ENCODE measurements at places on chromosomes 16 and 17.
A peak's percentile ranks its signal among the peaks of the same experiment; 100 is the strongest.

DNA sequence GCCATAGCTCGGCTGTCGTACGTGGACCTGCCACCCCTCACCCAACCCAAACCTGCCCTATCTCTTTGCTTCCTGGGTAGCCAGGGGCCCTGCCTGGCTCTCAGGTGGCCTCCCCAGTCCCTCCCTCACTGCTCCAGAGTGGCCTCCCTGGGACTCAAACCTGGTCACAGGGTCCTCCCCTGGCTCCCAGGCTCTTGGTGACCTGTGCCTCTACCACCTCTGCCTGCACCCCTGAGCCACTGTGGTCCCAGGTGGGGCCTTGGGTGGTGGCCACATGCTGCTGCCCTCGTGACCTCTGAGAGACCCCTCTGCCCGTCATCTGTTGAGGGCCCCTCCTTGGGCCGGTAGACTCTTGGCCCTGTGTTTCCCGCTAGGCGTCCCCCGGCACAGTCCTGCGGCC is 64.6 kb upstream of the PVALEF start:
- DNase-seq, result no peak

- DNase-seq, result no peak
Observed at GRCh38 chr17:64400642-64401041, 10.0 kb upstream of the PECAM1 start.

DNA sequence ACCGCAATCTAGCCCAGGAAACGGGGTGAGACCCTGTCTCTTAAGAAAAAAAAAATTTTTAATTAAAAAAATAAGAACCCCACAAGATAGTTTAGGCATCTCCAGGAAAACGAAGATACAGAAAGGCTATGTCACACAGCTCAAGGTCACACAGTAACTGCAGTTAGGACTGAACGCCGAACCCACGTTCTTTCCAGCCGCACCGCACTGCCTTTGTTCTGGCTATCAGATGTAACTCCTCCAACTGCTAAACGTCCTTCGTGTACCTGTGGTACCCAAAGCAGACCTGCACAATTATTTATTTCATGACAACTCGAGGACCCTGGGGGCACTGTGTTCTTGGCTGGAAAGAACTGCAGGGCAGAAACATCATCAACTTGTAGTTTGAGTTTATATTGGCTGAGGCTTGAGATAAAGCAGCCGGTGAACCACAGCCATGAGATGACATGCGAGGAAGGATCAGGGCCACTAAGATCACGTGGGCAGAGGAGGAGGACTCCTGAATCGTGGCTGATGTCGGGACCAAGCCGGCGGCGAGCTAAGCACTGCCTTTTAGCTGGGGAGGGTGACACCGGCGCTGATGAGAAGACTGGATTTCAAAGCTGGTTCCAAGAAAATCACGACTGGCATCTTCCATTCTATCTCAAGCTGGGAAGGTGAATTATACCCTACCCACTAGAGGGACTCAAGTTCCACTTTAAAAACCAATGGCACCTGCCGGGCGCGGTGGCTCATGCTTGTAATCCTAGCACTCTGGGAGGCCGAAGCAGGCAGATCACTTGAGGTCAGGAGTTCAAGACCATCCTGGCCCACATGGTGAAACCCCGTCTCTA is 20.7 kb upstream of the MNT start:
- no peak for DNase-seq

DNA sequence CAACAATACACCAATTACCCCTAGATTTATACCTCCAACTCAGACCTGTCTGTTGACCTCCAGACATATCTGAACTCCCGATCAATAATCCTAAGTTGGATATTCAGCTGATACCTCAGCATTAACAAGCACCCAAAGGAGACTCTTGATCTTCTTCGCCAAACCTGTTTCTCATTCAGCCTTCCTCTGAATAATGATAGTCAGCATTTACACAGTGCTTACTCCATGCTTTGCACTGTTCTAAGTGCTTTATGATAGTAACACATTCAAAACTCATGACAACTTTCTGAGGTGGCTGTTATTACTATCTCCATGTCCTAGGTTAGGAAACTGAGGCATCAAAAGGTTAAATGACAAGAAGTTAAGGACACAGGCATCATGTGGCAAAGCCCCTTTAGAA is 104.2 kb upstream of the SIAH1 start:
- no peak for DNase-seq

DNA sequence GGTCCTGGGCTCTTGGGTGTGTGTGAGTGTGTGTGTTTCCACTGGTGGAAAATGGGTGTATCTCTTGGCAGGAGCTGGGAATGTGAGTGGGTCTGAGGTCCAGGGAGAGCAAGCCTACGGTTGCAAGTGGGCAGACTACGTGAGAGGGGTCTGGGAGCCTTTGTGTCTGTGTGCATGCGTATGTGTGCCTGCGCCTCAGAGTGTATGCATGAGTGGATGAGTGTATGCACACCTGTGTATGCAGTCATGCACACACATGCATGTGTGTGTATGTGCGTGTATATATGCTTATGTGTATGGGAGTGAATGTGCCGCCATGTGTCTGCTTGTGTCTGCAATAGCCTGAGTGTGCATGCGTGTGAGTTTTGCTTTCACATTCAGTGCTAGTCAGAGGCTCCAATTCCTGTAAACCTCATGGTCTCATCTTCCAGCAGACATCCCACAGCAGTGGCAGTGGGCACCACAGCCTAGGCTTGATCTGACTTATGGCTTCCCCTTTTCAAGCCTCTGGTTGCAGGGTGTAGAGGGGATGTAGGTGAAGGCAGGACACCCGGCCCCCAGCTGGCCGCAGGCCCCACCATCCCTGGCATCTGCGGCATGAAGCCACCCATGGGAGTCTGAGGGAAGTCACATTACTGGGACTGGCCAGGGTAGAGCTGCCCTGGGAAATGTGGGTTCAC is 19.7 kb upstream of the RMI2 start:
- DNase-seq, result peak; percentile 56

- no peak for DNase-seq
Observed at GRCh38 chr17:74680941-74681340, 31.8 kb downstream of the CD300LF start.

GRCh38 chr16:12132290-12132689 is 155.8 kb downstream of the SNX29 start:
- DNase-seq, result no peak

GRCh38 chr16:47392081-47392480 is 68.8 kb downstream of the ITFG1 start:
- DNase-seq, result peak; percentile 7

DNA sequence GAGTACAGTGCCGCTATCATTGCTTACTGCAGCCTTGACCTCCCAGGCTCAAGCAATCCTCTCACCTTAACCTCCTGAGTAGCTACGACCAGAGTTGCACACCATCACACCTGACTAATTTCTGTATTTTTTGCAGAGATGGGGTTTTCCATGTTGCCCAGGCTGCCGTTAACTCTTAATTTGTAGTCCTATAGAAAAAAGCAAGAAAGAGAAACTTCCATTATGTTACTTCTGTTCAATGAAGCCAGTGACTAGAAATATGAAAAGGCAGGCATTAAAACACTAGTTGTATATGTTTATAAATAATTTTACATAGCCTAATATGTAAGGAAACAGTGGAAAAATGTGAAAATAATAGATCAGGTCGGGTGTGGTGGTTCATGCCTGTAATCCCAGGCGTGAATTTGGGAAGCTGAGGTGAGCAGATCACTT is 9.7 kb downstream of the RAD51C start:
- DNase-seq, result peak; percentile 17

- no peak for DNase-seq
Observed at GRCh38 chr16:90011508-90011819, 7.8 kb downstream of the DBNDD1 start.

- DNase-seq, result no peak
Observed at GRCh38 chr16:56067406-56067805, 123.9 kb upstream of the GNAO1 start.

DNA sequence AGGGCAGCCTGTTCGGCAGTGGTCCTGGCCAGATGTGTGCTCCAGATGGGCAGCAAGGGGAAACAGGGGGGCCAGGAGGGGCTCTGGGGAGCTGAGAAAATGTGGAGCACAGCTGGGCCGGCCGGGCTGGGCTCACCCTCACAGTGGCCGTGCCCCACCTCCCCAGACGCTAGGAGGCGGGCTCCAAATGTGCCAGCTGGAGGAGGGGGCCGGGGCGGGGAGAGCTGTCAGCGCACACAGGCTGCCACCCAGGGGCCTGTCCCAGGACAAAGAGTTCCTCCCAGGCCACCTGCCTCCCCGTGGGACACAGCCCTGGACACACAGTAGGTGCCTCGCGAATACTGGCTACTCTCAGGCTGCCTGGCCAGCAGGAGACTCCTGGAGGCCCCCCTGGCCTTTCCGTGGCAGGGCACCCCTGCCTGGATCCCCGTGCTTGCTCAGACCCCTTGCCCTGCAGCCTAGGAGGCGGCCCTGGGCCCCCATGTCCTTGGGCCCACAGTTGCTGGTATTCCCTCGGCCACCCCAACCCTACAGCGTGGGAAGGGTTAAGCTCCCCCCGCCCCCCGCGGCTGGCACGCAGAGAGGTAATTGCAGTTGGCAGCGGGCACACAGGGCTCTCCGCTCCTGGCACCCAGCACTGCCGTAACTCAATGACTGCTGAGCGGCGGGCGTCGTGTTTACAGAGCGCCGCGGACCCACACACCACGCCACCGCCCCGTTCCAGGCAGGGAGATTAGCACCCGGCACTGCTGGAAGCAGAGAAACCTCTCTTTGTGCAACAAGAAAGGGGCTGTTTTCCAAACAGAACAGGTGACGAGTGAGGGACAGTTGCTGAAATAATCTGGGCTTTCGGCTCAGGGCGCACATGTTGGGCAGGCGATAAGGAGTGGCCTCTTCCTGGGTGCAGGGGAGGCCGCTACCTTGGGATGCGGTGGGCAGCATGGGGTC is 32.2 kb downstream of the BAHCC1 start:
- DNase-seq, result peak; percentile 27

DNA sequence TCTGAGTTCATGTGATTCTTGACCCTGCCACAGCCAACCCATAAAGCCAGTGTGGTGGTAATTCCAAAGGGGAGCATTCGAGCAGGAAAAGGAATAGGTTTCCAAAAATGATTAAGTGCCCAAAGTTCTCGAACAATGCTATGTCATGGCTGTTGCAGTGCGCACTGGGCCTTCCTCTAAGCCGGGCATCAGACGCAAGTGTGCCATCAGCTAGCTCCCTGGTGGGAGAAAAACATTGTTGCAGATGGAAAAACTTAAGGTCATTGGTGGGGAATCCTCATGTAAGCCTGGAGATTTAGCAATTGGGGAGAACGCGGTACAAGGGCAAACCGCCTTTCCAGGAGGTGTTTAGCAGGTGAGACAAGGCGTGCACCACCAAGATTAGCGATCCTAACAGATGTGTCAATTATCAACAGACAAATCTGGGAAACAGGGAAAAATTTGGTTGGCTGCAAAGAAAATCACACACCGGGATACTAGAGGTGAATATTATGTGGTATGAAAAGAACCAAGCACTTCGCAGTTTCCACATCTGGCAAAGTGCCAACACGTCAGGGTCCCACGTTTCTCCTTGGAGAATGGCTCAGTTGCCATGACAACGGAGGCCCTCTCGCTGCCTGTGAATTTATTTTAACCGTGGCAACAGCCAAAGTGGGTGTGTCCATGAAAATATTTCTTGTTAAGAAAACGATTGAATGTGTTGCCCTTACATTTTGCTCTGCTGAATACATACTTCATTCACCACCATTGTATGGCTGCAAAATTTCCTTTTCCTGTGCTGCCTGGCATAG is 118.5 kb upstream of the CACNG5 start:
- no peak for DNase-seq

- no peak for DNase-seq
Observed at GRCh38 chr16:22091721-22092120, 620 bp upstream of the VWA3A start.

- no peak for DNase-seq
Observed at GRCh38 chr16:78985716-78986605, 614.6 kb downstream of the MAF start.

DNA sequence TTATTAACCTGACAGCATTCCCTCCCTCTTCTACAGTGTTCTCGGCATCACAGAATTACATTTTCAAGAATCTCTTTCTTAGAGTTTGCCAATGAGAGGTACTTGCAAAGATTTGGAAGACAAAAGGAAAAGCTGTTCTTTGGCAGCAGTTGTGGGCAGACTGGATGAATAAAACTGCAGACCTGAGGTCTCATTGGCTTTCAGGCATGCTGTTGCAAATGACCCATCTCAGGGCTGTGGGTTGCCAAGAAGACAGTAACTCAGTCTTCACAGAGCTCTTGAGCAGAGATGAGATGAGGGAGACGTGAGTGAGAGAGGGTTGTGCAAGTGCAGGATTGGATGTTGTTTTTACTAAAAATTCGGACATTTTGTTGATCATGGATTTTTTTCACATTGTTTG is 11.3 kb upstream of the USP31 start:
- no peak for DNase-seq

DNA sequence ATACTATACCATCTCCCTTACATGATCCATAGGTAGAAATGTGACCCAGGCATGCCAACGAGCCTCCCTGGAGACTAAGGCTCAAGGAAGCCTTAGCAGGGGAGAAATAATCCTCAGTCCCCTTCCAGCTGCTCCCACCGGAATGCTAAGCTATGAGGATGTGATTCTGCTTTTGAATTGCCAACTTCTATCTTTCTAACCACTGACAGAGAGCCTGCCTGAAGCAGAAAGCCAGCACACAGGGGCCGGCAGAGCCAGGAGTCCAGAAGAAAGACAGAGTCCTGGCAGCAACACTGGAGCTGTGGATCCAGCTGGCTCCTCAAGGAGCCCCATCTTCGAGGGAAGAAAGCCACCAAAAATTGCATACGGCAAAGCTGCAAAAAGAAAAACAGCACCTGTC is 579.6 kb upstream of the CDH5 start:
- DNase-seq, result no peak
